ENCODE measurements at places on chromosomes 12 and 14.

DNA sequence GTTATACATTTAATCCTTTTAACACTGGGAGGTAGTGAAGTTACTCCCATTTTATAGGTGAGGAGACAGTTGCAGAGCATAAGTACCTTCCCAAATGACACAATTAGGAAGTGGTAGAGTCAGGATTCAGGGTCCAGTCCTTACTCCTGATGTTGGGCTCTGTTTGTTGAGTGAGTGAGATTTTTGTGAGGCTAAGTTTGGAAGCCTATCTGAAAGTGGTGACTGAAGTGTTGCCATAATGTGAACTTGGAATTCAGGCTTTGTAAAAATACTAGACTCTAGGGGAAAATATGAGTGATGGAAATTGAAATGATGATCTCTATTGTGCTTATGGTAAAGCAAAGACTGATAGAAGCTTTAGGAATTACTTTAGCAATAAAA lies 2.2 kb downstream of the NUDT4 start:
- no peak for DNase-seq

- DNase-seq: no peak
These were observed 38.7 kb downstream of the LGR5 start for GRCh38 chr12:71478270-71478669.

- DNase-seq: no peak
These were observed 63.4 kb downstream of the ASCL1 start for GRCh38 chr12:103020839-103021238.

- DNase-seq: no peak
These were observed 11.7 kb downstream of the SP1 start for GRCh38 chr12:53391724-53392123.

DNA sequence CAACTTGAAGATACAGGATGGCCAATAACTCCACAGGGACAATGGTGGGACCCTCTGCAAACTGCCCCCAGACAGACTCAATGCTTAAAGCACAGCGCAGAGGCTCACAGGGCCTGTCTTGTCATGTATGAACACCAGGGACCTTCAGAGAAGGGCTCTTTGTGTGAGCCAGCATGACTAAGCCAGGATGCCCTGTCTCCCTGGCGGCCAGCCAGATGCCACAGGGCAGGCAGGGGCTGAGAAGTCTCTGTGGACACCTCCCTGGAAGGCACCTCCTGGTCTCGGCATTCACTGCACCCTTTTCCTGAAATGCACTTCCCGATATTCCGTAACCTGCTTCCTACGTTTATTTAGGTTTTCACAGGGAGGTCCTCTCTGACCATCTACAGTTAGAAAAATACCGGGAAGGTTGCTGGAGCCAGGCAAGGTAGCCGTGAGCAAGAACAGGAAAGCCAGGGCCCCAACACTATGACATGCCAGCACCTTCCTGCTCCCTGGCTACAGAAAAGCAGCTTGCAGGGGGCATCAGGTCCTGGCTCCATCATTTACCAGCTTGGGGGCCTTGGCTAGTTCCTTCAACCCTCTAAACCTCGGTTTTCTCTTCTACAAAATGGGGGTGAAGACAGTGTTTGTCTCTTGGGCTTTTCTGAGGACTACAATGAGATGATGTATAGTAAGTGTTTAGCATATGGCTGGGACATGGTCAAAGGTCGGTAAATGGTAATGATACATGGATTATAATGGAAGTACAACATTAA lies 65.0 kb downstream of the PITPNM2 start:
- DNase-seq: no peak

- DNase-seq: no peak
These were observed 166.9 kb upstream of the DCN start for GRCh38 chr12:91349476-91349875.

DNA sequence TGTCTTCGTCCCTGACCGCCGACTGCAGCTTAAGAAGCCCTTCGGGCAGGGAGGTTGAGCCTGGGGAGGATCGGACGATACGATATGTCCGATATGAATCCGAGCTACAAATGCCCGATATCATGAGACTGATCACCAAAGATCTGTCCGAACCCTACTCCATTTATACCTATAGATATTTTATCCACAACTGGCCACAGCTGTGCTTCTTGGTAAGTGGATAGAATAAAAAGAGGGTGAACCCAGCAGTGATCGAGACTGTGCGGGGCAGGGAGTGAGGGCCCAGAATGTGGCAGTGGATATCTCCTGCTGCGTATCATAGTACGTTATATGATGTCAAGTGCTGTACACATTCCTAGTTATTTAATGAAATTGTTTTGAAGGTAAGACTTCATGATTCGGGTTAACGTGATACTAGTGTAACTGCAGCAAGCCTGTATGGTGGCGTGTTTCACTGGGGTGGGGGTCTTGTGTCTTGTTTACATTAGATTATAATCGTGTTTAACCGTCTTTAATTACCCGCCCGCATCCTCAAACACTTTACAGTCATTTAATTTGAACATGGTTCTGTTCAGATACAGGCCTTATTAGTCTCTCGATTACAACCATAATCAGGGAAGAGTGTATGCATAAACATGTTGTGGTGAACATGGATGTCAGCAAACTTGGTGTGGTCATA lies 1.3 kb downstream of the NAA30 start:
- no peak for DNase-seq

GRCh38 chr12:113465808-113466453 lies 5.7 kb downstream of the LHX5 start:
- no peak for DNase-seq

DNA sequence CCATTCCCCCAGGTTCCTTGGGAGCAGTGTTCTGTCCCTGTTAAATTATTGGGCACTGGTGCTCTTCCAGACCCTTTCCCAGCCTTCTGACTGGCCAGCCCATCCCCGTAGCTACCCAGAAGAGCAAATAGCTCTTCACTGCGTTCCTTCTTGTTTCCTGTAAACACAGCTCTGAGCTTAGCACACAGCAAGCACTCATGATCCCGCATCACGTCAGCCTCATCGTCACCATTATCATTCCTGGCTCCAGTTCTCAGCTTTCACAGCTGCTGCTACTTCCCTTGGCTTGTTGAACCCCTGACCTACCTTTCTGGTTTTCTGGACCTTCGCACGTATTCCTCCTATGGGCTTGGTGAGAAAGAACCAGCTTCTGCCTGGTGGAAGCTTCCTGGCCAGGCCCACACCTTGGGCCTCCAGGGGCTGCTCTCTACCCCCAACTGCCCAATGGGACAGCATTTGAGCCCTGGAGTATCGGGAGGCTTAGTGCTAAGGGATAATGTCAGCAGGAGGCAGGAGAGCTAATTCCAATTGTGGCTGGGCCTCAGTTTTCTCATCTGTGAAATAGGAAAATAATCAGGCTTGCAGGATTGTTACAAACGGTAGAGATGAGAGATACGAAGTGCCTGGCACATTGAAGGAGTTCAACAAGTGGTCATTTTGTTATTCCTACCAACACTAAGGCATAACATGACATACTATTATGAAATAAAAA lies 22.6 kb upstream of the PAPOLA start:
- no peak for DNase-seq

DNA sequence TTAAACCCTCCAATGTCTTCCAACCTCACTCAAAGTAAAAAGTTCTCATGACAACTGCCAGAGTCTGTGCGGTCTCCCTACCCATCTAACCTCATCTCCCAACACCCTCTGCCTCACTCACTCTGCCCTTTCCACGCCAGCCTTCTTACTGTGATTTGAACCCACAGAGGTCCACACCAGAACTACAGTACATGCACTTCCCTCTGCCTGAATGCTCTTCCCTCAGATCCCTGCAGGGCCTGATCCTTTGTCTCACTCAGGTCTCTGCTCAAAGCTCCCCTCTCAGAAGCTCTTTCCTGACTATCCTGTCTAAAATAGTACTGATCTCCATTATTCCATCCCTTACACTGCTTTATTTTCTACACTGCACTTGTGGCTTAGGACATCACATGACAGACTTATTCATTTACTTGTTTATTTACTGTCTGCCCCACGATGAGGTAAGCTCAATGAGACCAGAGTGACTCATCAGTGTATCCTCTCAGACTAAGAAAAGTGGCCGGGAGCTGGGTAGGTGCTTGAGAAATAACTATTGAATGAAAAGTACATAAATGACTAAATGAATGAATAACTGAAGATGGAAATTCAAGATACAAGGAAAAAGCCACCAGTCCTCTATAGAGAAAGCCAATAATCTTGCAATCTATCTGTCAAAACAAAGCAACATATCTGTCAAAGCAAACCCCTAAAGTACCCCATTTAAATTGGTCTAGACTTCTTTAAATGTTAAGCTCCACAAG lies 17.1 kb downstream of the POMT2 start:
- peak; percentile 82 for DNase-seq

DNA sequence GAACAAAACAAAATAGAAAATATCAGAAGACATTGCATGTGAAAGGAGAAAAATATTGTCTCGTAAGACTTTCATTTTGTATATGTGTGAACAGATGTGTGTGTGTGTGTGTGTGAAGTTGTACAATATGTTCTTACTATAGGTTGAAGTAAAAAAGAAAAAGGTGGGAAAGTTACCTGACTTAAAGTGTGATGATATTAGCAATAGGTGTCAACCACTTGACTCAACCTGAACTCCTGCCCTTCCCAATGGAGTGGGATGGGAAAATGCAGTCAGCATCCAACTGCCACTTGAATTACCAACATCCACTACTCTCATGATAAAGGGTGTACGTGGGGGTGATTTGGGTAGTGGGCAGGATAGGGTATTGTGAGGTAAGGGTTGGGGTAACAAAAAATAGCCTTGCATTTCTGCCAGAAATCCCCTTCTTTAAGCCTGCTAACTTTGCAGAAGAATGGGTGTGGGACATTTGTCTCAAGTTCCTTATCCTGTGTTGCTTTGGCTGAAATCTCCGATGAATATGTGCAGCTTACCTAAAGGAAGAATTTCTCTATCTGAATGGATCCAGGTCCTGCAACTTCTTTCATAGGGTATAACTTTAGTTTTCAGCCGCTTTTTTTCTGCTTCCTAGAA lies 181.6 kb downstream of the CHST11 start:
- DNase-seq: no peak

- DNase-seq: peak; percentile 50
These were observed 22.2 kb upstream of the OVCH1 start for GRCh38 chr12:29519585-29520182.

- peak; percentile 66 for DNase-seq
These were observed 172.8 kb downstream of the KTN1 start for GRCh38 chr14:55752580-55753390.

GRCh38 chr14:95831468-95831867 lies 45.2 kb upstream of the TUNAR start:
- DNase-seq: no peak

- no peak for DNase-seq
These were observed 9.5 kb downstream of the ANKRD52 start for GRCh38 chr12:56248711-56249110.

GRCh38 chr12:124371366-124371765 lies 76.5 kb downstream of the RFLNA start:
- DNase-seq: no peak

DNA sequence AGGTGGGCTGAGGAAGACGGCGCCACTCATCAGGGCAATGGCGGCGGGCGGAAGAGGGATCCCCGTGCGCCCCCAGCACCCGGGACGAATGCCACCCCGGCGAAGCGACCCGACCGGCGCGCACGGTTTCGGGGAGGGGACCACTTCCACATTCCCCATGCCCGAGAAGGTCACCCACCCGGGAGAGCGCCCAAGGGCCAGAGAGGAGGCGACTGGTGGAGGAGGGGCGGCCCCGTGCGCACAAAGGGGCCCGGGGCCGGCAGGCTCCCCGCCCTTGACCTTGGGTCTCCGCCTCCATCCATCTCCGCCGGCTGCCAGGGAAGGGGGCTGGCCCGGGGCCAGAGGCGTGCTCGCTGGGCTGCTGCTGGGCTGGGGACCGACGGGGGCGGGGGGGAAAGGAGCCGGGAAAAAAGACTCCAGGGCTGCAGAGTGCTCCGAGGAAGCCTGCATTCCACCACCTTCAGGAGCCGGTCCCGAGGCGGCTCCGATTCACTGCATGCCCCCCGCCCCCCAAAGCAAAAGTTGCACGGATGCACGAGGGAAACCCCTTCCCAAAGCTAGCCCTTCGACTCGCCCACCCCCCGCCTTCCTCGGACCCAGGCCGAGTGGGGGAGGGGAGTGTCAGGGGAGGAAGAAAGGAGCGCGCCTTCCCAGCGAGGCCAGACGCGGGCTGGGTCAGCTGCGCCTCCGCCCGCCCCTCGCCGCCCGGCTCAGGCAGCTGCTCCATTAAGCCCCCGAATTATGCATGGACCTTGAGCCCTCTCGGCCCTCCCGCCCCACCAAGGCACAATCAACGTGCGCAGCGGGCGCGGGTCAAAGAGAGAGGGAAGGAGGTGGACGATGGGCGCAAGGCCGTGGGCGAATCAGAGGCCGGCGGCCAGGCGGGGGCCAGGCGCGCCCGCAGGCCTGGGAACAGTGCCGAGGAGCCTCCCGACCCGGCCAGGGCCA lies 26.2 kb downstream of the BCL11B start:
- DNase-seq: no peak

GRCh38 chr14:69629225-69630127 lies 18.1 kb downstream of the SUSD6 start:
- DNase-seq: no peak

DNA sequence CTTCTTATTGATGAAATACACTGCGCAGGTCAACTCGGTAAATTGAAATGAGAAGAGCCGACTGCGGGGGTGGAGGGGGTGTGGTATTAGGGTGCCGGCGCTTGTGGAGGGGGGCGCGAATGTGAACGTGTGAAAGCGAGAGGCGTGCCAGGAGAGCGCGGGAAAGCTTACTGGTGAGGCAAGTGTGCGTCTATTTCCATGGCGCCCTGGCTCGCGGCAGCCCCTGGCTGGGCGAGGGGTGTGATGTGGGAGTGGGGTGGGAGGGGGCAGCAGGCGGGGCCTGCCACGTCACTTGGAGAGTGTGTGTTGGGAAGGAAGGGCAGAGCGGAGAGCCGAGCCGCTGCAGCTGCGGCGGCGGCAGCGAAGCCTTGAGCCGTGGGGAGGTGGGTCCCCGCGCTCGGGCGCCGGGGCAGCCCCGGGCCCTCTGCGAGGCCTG lies 88.8 kb downstream of the GALNT8 start:
- no peak for DNase-seq

- DNase-seq: no peak
These were observed 53.4 kb downstream of the PLBD1 start for GRCh38 chr12:14514154-14514842.

GRCh38 chr12:8037046-8037663 lies 4.6 kb downstream of the FOXJ2 start:
- DNase-seq: no peak

- no peak for DNase-seq
These were observed 19.0 kb upstream of the GPRC5A start for GRCh38 chr12:12872139-12872933.

- DNase-seq: no peak
These were observed 98.3 kb downstream of the METTL25 start for GRCh38 chr12:82456633-82457032.
